ENCODE measurements at places on chromosomes 3 and 15. TPM values are rescaled to one million over a fixed set of nuclear protein-coding genes. Genes with fewer than 3 reads are reported as not detected.

Gene OR5K2
- not detected for total RNA-seq

Gene ANKRD34C
- total RNA-seq: not detected

Gene CCR1
- 0.87 TPM for total RNA-seq

Gene ZNF502
- total RNA-seq: 5.8 TPM

Gene GOLGA6L22
- not detected for total RNA-seq

Gene PDE12
- 17.4 TPM for total RNA-seq

Gene GOLGA8R
- 1.9 TPM for total RNA-seq

Gene GOLGA8N
- 11.4 TPM for total RNA-seq

Gene ITIH1
- total RNA-seq: not detected

Gene MRAS
- total RNA-seq: 73.6 TPM

Gene LIPC
- total RNA-seq: 0.37 TPM

Gene CCDC191
- total RNA-seq: 1.2 TPM

Gene RARB
- total RNA-seq: 44.8 TPM

Gene TNIK
- total RNA-seq: 23.7 TPM

Gene CFAP44
- total RNA-seq: 2.1 TPM

Measured in uterine smooth muscle cell (primary cell).